Smooth muscle cell of trachea (primary cell): ENCODE measurements at places on chromosomes 6 and 20. TPM values are rescaled to one million over a fixed set of nuclear protein-coding genes. Genes with fewer than 3 reads are reported as not detected.

COL10A1 gene
- total RNA-seq, result 5.2 and 9.9 TPM in 2 replicates

MOG gene
- not detected in 2 replicates for total RNA-seq

SAMD3 gene
- total RNA-seq, result 2.0 and 5.1 TPM in 2 replicates

IRF4 gene
- under 0.01 and 0.99 TPM in 2 replicates for total RNA-seq

TPBG gene
- 69.0 and 71.4 TPM in 2 replicates for total RNA-seq

BTN1A1 gene
- total RNA-seq, result not detected in 2 replicates

HLA-DRB1 gene
- 0.17 TPM in 1 of 2 replicates, not detected in the other for total RNA-seq

PM20D2 gene
- total RNA-seq, result 3.3 and 3.8 TPM in 2 replicates

TRMT11 gene
- 20.5 and 33.3 TPM in 2 replicates for total RNA-seq

CASS4 gene
- 10.5 and 12.4 TPM in 2 replicates for total RNA-seq

CLIC5 gene
- total RNA-seq, result not detected in 2 replicates

VSX1 gene
- not detected in 2 replicates for total RNA-seq

LHFPL5 gene
- total RNA-seq, result not detected in 2 replicates

KHDC1L gene
- not detected in 2 replicates for total RNA-seq

COX4I2 gene
- not detected in 2 replicates for total RNA-seq

PRND gene
- total RNA-seq, result not detected in 2 replicates

MLN gene
- not detected in 2 replicates for total RNA-seq

PLTP gene
- 39.0 and 162 TPM in 2 replicates for total RNA-seq

RBBP8NL gene
- total RNA-seq, result not detected in 2 replicates

BANF2 gene
- not detected in 2 replicates for total RNA-seq

GRIK2 gene
- 0.58 TPM in 1 of 2 replicates, not detected in the other for total RNA-seq

WFDC12 gene
- not detected in 2 replicates for total RNA-seq

ZNF391 gene
- 1.8 and 2.3 TPM in 2 replicates for total RNA-seq

SOX18 gene
- total RNA-seq, result 0.29 TPM in 1 of 2 replicates, not detected in the other

NR2E1 gene
- total RNA-seq, result not detected in 2 replicates

PIGU gene
- total RNA-seq, result 6.6 and 8.0 TPM in 2 replicates

PNLDC1 gene
- total RNA-seq, result not detected in 2 replicates

PXMP4 gene
- 7.6 and 9.1 TPM in 2 replicates for total RNA-seq

EGFL8 gene
- total RNA-seq, result 0.66 and 1.9 TPM in 2 replicates

LSM14B gene
- total RNA-seq, result 44.4 and 64.0 TPM in 2 replicates

HNF4A gene
- not detected in 2 replicates for total RNA-seq

BPIFB4 gene
- total RNA-seq, result not detected in 2 replicates

HLA-DRB5 gene
- 0.15 TPM in 1 of 2 replicates, not detected in the other for total RNA-seq

SRSF12 gene
- not detected in 2 replicates for total RNA-seq

C20orf141 gene
- 0.50 TPM in 1 of 2 replicates, not detected in the other for total RNA-seq

OPRM1 gene
- total RNA-seq, result under 0.01 TPM in 1 of 2 replicates, not detected in the other

KCNK17 gene
- total RNA-seq, result not detected in 2 replicates

PDYN gene
- total RNA-seq, result not detected in 2 replicates

ALDH8A1 gene
- 0.33 and 2.0 TPM in 2 replicates for total RNA-seq

SLA2 gene
- total RNA-seq, result not detected in 2 replicates

CRIP3 gene
- total RNA-seq, result 0.44 TPM in 1 of 2 replicates, not detected in the other

SLC22A1 gene
- total RNA-seq, result 0.44 and 1.3 TPM in 2 replicates

KCNQ5 gene
- 0.87 and 1.2 TPM in 2 replicates for total RNA-seq

APOM gene
- 1.0 and 1.3 TPM in 2 replicates for total RNA-seq

WFDC5 gene
- total RNA-seq, result not detected in 2 replicates

IPCEF1 gene
- under 0.01 and 0.58 TPM in 2 replicates for total RNA-seq

FRMD1 gene
- not detected in 2 replicates for total RNA-seq

FAM209B gene
- total RNA-seq, result not detected in 2 replicates

WFDC10B gene
- total RNA-seq, result not detected in 2 replicates

RIPOR2 gene
- 0.15 and 0.83 TPM in 2 replicates for total RNA-seq

GMPR gene
- 11.7 and 15.3 TPM in 2 replicates for total RNA-seq

FBXO5 gene
- 3.8 and 21.4 TPM in 2 replicates for total RNA-seq

CLPSL2 gene
- total RNA-seq, result not detected in 2 replicates

ABT1 gene
- total RNA-seq, result 10.6 and 11.8 TPM in 2 replicates

PMEPA1 gene
- 0.29 and 0.33 TPM in 2 replicates for total RNA-seq

CD83 gene
- 4.5 and 7.3 TPM in 2 replicates for total RNA-seq

NNAT gene
- 1.5 TPM in 2 replicates for total RNA-seq

CST1 gene
- total RNA-seq, result 0.15 and 0.50 TPM in 2 replicates
